Bronchus fibroblast of lung (primary cell): ENCODE measurements at places on chromosomes 2 and 18. TPM values are rescaled to one million over a fixed set of nuclear protein-coding genes. Genes with fewer than 3 reads are reported as not detected.

ABCG8 gene
- total RNA-seq = not detected in 2 replicates

PAX8 gene
- 0.17 and 0.45 TPM in 2 replicates for total RNA-seq

TOGARAM2 gene
- under 0.01 TPM in 1 of 2 replicates, not detected in the other for total RNA-seq

HRH4 gene
- total RNA-seq = not detected in 2 replicates

ANKAR gene
- total RNA-seq = 0.67 and 1.3 TPM in 2 replicates

OXER1 gene
- total RNA-seq = under 0.01 and 0.17 TPM in 2 replicates

IL36G gene
- not detected in 2 replicates for total RNA-seq

NT5DC4 gene
- not detected in 2 replicates for total RNA-seq

GCG gene
- not detected in 2 replicates for total RNA-seq

SERPINB5 gene
- 0.15 TPM in 1 of 2 replicates, not detected in the other for total RNA-seq

CAPN14 gene
- under 0.01 TPM in 2 replicates for total RNA-seq

POTEI gene
- total RNA-seq = not detected in 2 replicates

KCMF1 gene
- 32.0 and 33.1 TPM in 2 replicates for total RNA-seq

CHPF gene
- 94.3 and 95.3 TPM in 2 replicates for total RNA-seq
